Neural progenitor cell (in vitro differentiated cells): ENCODE measurements at places on chromosomes 11 and 22. TPM values are rescaled to one million over a fixed set of nuclear protein-coding genes. Genes with fewer than 3 reads are reported as not detected.

Gene TIMM8B
- 38.9 and 46.9 TPM in 2 replicates for total RNA-seq

Gene OMP
- not detected in 2 replicates for total RNA-seq

Gene CLDN5
- 0.69 and 4.1 TPM in 2 replicates for total RNA-seq

Gene FERMT3
- total RNA-seq: 0.31 TPM in 1 of 2 replicates, not detected in the other

Gene NEFH
- total RNA-seq: 0.31 and 0.43 TPM in 2 replicates

Gene CALCB
- 0.62 and 3.1 TPM in 2 replicates for total RNA-seq

Gene WT1
- total RNA-seq: not detected in 2 replicates

Gene GSTT2B
- total RNA-seq: 0.19 TPM in 1 of 2 replicates, not detected in the other

Gene OR51E1
- total RNA-seq: not detected in 2 replicates

Gene SMTNL1
- total RNA-seq: 0.28 TPM in 1 of 2 replicates, not detected in the other

Gene SAA4
- not detected in 2 replicates for total RNA-seq

Gene NLRP14
- total RNA-seq: 1.3 and 1.8 TPM in 2 replicates

Gene MN1
- 13.3 and 27.2 TPM in 2 replicates for total RNA-seq

Gene LARGE1
- 24.9 and 30.8 TPM in 2 replicates for total RNA-seq

Gene UCP3
- total RNA-seq: 1.5 TPM in 1 of 2 replicates, not detected in the other

Gene EMID1
- 6.7 and 17.7 TPM in 2 replicates for total RNA-seq

Gene MCAT
- 10.5 and 25.4 TPM in 2 replicates for total RNA-seq

Gene KCTD14
- 4.3 and 5.3 TPM in 2 replicates for total RNA-seq

Gene KRTAP5-8
- not detected in 2 replicates for total RNA-seq

Gene GSTP1
- 436 and 1,035 TPM in 2 replicates for total RNA-seq
